ENCODE measurements at places on chromosomes 4 and X.

DNA sequence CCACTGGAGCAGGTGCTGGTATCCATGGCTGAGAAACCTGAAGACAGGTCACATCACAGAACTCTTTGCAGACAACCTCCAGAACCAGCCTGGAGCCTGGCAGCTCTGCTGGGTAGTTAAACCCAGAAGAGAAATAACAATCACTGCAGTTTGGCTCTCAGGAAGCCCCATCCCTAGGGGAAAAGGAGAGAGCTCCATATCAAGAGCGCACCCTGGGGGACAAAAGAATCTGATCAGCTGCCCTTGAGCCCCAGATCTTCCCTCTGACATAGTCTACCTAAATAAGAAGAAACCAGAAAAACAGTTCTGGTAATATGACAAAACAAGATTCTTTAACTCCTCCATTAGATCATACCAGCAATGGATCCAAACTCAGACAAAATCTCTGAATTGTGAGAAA, 823.2 kb upstream of the FRG1 start:
- DNase-seq = no peak

- no peak for DNase-seq
Observed at GRCh38 chr4:16270454-16271328, 44.4 kb upstream of the TAPT1 start.

GRCh38 chr4:77715414-77716290, 103.5 kb downstream of the CNOT6L start:
- no peak for DNase-seq

GRCh38 chr4:80215449-80216052, 18.2 kb downstream of the PRDM8 start:
- no peak for DNase-seq

GRCh38 chrX:46823481-46823880, 13.4 kb upstream of the RP2 start:
- no peak for DNase-seq

DNA sequence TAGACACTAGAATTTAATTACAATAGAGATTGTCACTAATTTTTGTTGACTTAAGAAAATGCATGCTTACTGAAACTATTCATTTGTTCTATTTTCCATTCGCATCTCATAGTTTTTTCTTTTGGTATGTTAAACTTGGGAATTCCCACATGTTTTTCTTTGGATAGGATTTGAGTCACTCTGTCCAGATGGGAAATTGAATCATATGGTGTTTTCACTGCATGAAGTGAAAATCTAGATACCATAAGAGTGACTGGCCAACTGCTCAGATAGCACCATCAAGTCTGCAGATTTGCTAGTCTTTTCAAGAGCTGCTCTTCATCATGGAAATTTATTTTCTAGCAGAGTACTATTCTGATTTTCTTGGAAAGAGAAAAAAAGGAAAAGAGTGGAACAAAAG, 172.6 kb downstream of the FAM47B start:
- DNase-seq = no peak

GRCh38 chr4:53043891-53044650, 182.0 kb downstream of the RASL11B start:
- no peak for DNase-seq

DNA sequence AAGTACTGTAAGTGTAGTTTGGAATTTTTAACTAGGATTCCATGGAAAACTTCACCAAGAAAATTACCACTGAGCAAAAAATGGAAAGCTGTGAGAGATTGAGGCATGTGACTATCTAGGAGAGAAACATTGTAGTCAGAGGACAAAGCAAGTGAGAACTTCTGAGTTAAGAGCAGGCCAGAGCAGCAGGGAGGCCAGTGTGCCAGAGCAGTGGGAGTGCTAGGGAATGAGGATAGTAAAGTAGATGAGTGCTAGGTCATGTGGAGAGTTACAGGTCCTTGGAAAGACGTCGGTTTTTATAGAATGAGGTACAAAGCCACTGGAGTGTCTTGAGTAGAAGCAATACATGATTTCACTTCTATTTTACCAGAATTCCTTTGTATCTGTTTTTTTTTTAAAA, 52.7 kb upstream of the FAT4 start:
- no peak for DNase-seq

DNA sequence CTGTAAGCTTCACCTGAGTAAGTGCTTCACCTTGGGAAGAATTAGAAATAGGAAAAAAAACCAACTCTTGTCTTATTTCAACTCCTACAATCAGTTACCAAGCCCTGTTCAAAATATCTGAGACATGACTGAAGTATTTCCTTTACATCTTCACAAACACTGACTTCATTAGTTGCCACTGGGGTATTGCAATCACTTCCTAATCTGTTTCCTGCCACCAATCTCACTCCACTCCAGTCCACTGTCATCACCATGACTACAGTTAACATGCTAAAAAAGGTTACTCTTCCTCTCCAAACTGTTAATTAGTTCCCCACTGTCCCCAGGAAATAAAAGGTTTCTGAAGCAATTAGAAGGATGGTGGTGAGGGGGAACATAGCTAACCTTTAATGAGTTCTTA, 3.3 kb upstream of the SUPT20HL1 start:
- DNase-seq = no peak

- no peak for DNase-seq
Observed at GRCh38 chr4:142405695-142406498, 440.2 kb downstream of the INPP4B start.

- DNase-seq = peak; percentile 79
Observed at GRCh38 chr4:153466081-153466948, at the start of gene TMEM131L. Gene TMEM131L, plus strand, starts transcription at chr4:153466360. Its CDS starts 38 bp downstream, at chr4:153466398.

DNA sequence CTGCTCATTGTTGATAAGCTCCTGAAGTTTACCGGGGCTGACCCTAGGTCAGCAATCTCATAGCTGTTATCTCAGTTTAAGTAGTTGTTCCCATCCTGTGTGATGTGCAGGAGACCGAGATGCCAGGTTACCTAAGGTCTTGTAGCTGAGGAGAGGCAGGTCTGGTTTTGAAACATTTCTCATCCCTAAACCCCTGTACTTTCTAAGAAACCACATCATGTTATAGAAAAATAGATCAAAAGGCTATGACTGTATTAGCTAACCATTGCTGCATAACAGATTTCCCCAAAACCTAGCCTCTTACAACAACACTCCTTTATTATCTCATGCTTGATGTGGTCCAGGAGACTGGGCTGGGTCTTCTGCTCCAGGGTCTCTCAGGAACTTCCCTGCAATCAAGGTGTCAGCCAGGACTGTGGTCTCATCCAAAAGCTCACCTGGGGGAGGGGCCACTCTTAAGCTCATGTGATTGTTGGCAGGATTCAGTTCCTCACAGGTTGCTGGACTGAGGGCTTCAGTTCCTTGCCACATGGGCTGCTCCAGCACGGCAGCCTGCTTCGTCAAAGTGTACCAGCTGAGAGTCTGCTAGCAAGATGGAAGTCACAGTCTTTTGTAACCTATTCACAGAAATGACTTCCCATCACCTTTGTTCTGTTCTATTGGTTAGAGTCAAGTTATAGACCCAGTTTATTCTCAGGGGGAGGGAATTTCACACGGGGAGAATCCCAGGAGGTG, 60.9 kb upstream of the CLCN4 start:
- no peak for DNase-seq

DNA sequence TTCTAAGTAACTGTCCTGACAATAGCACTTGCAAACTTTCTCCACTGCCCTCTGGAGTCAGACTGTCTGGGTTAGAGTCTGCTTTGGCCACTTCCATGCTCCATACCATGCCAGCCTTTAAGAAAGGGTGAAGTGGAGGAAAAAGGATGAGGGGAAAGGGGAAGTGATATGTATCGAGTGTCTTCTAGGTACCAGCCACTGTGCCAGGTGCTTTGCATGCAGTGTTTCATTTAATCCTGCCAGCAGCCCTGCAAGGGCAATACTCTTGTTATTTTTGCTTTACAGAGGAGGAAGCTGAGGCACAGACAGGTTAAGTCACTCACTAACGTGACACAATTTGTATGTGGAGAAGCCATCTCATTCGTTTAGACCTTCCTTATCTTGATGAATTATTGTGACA, 55.6 kb downstream of the RTL9 start:
- no peak for DNase-seq

GRCh38 chr4:106738121-106738520, 298.0 kb downstream of the DKK2 start:
- no peak for DNase-seq

- no peak for DNase-seq
Observed at GRCh38 chrX:14948691-14949090, 75.5 kb downstream of the MOSPD2 start.

Measured in skin of body (tissue), 3 donors.